Stomach (tissue), 19 donors: ENCODE measurements at places on chromosomes 1 and 21. TPM values are rescaled to one million over a fixed set of nuclear protein-coding genes. Genes with fewer than 3 reads are reported as not detected.

CFAP107 gene
- not detected for polyA plus RNA-seq

CYP4X1 gene
- 12.8 TPM for polyA plus RNA-seq

VWA5B1 gene
- not detected for polyA plus RNA-seq

SLC26A9 gene
- 13.3 TPM for polyA plus RNA-seq

LAMB3 gene
- 12.8 TPM for polyA plus RNA-seq

B3GALNT2 gene
- 2.4 TPM for polyA plus RNA-seq

LIN28A gene
- not detected for polyA plus RNA-seq

OR2W3 gene
- polyA plus RNA-seq: 0.13 TPM

WNT2B gene
- 1.7 TPM for polyA plus RNA-seq

IL10 gene
- 7.2 TPM for polyA plus RNA-seq

C1orf198 gene
- polyA plus RNA-seq: 14.4 TPM

FAM72C gene
- not detected for polyA plus RNA-seq

GBP6 gene
- not detected for polyA plus RNA-seq

OR6K3 gene
- not detected for polyA plus RNA-seq

TNFRSF9 gene
- 0.08 TPM for polyA plus RNA-seq

LINGO4 gene
- not detected for polyA plus RNA-seq

C1orf94 gene
- polyA plus RNA-seq: not detected

VAMP4 gene
- 9.3 TPM for polyA plus RNA-seq

NPHS2 gene
- not detected for polyA plus RNA-seq

SLAMF8 gene
- polyA plus RNA-seq: 3.1 TPM
